ENCODE measurements at places on chromosomes 4 and X.

DNA sequence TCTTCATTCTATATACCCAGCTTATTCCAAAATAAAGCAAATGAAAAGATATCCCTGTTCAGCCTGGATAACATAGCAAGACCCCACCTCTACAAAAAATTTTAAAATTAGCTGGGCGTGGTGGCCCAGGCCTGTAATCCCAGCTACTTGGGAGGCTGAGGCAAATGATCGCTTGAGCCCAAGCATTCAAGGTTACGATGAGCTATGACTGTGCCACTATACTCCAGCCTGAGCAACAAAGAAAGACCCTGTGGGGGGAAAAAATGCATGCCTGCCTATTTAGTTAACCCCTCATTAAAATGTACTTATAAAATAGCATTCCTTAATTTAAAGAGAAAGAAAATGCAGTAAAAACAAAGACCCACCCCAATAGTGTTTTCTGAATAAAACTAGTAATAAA, 9.3 kb downstream of the PRSS12 start:
- DNase-seq = no peak

- DNase-seq = no peak
These were observed 26.2 kb downstream of the FGFR3 start for GRCh38 chr4:1819284-1819683.

- no peak for DNase-seq
These were observed 12.0 kb downstream of the FRMD7 start for GRCh38 chrX:132115792-132116191.

DNA sequence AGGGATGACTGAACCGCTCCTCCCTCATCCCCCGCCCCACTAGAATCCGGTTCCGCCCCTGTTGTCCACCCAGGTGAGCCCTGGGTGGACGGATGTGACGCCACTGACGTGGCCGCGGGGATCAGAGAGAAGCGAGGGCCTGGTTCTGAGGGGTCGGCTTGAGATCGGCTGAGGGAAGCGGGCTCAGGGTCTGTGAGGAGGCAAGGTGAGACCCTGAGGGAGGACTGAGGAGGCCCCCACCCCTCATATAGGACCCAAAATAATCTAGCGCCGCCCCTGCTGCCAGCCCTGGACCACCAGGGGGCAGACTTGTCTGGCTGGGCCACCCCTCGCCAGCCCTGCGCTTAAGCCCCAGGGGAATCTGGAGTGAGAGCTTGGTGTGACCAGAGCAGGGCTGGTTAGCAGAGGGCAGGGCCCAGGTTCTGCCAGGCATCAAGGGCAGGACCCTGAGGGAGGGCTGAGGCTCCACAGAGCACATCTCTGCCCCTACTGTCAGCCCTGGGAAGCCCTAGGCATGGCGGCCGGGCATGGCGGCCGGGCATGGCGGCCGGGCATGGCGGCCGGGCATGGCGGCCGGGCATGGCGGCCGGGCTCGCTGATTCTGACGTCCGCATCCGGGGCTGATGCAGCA, at the start of gene MAGEA8:
Gene MAGEA8, plus strand, starts transcription at position 103 of the 631 bp plus-strand sequence. CDS start 3,090 bp downstream, outside the sequence.
- DNase-seq = no peak

DNA sequence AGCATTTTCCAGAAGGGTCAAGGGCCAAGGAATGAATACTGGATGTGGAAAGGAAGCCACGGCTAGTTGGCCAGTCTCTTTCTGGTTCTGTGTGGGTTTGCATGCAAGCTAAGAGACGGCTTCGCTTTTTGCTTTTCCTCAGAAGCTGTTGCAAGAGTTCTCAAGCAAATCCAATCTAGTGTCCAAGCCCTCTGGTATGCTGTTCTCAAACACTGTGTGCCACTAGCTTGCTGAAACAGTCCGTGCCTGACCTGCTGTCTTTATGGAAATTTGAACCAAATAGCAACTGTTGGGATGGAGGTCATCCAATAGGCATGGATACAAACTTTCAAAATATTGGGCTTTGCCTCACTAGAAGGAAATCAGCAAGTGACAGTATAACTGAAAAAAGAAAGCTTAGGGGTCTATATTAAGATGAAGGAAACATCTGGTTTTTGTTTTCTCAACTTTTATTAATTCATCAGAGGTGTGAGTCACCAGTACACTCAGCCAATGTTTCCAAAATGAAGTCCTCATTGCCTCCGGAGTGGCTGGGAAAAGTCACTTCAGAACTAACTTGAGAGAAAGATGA, 70.5 kb downstream of the SLC9A6 start:
- DNase-seq = no peak

DNA sequence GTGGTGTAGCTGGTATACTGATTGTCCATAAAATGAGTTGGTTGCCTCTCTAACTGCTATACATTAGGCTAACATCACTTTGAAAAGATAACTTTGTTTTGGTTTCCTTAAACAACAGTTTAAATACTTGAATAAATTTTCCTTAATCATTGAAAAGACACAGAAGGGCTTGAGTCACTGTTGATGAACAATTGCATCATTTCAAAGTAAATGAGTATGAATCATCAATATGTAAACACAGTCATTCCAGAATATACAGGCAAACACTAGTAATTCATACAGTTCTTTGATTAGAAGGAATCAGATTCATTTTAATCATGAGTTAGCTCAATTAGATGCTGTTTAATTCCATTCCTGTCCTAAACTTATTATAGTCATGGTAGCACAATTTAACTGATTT, 160.6 kb downstream of the AFF2 start:
- no peak for DNase-seq

DNA sequence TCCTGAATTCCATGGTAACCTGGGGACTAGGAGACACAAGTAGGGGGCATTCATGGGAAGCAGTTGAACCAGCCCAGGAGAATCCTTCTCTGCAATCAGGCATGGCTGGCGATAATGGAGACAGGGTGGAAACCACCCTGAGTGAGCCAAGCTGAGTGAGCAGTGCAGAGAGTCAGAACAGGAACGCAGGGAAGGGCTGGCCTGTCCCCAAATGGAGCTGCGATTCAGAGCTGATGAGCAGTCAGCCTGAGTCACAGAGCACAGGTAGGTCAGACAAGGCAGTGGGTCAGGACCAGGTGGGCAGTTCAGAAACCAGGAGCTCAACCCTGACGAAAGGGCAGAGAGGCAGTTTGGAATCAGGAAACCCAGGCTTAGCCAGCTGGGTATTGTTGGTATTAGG, 129.0 kb downstream of the BTC start:
- no peak for DNase-seq

GRCh38 chrX:42857766-42858165, 79.8 kb upstream of the PPP1R2C start:
- no peak for DNase-seq

- DNase-seq = no peak
These were observed 41.0 kb downstream of the MID1 start for GRCh38 chrX:10579112-10580011.

GRCh38 chr4:88021824-88022223, 14.4 kb downstream of the PKD2 start:
- no peak for DNase-seq

- no peak for DNase-seq
These were observed 1084.1 kb downstream of the TECRL start for GRCh38 chr4:63325140-63325539.

- DNase-seq = no peak
These were observed 837.3 kb downstream of the PCDH7 start for GRCh38 chr4:31557437-31557836.

- no peak for DNase-seq
These were observed 28.9 kb downstream of the CPLX1 start for GRCh38 chr4:797066-797465.
